NCI-H1930 (cell line): ENCODE measurements at places on chromosomes 7 and 10.
A peak's percentile ranks its signal among the peaks of the same experiment; 100 is the strongest.

GRCh38 chr7:79723833-79724618 lies 270.6 kb upstream of the MAGI2 start:
- no peak for DNase-seq

GRCh38 chr10:29576681-29577080 lies 58.1 kb downstream of the SVIL start:
- no peak for DNase-seq

GRCh38 chr7:82699773-82700186 lies 256.2 kb upstream of the CACNA2D1 start:
- no peak for DNase-seq

GRCh38 chr7:16420649-16421332 lies 547 bp downstream of the CRPPA start:
- peak; percentile 51 for DNase-seq

DNA sequence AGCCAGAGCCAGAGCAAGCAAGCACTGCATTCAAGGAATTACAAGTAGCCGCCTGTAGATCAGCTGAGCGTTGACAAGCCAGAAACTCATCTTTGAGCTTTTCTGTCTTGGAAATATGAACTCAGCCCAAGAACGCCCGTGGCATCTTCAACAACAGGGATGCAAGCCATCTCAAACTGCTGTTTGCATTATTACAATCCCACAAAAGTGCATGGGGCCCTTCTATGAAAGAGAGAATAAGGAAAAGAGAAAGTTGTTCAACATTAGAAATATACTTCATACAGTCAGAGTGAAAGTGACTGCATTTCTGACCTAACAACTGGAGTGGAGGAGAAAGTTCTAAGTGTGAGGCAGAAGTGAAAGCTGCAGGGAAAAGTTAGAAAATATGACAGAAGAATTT lies 6.5 kb downstream of the SGCE start:
- DNase-seq = no peak

DNA sequence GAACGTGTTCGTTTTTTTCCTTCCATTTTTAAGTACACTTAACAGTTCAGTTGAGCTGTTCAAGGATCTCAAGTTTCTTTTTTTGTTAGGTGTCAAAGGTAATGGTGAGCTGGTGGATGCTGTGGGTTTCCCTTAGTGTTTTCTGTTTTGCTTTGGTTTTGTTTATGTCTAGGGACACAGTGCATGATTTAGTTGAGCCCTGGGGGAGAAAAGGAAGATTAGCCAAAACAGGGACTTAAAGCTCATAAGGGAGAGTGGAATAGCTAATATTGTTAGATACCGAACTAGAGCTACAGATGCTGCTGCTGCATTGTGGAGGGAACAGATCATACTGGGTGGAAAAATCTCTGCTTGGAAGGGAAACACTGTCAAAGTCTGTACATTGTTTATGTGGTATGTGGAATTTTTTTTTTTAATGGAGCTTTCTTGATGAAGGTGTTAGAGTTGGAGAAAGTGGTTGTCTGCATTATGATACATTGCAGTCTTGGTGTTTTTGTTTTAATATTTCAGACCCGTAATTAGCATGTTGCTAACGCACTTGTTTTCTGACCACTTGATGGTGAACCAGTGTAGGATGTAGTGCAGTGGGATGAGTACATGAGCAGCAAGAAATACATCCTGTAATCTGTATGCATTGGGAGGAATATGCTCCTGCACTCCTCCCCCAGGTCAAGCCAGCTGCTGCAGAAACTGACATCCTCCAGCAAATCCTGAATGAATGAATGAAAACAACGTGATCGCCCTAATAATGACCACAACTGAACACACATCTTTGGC lies 2.1 kb downstream of the GLCCI1 start:
- no peak for DNase-seq

- no peak for DNase-seq
These were observed 64.1 kb downstream of the DOCK1 start for GRCh38 chr10:126969310-126969709.

DNA sequence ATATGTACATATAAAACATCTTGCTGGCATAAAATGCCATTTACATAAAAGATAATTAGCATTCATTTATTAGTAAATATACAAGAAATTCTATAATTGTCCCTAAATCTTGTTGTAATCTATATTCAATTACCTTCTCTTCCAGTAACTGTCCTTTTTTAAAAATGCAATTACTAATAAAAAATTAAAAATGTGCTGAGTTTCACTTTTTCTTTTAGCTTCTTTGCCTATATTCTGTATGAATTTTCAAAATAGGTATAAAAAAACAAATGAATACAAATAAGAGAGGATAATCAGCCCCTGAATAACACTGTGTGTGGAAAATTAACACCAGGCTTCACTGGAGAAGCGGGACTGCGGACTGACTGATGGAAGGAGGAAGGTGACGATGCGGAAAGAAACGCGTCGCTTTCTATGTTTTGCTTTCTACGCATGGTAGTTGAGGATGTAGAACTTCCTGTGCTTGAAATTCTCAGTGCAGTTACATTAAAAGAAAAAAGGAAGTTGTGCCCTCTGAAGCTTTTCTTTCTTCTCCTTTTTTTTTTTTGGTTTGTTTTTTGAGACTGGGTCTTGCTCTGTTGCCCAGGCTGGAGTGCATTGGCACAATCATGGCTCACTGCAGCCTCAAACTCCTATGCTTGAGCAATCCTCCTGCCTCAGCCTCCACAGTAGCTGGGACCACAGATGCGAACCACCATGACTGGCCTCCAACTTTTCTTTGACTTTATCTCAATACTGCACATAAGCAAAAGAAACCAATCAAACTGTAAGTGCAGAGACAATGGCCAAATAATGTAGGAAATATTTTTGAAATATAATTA lies 7.4 kb upstream of the ZMYND11 start:
- no peak for DNase-seq

DNA sequence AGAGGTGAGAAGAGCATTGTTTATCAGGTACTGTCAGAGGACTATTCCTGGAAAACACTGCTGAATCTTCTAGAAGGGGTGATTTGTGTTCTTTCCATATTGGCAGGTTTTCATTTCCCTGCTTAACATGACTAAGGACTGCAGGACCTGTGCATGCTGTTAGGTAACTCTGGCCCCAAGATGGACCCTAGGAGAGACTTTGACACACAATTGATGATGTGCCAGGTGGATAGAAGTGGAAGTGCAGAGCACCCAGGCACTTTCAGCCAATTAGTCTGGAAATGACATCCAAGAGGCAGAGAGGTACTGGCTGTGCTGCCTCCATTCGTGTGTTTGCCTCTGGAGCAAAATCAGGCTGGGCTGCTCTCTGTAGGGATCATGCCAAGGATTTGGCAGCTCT lies 496.3 kb upstream of the GALNT17 start:
- DNase-seq = no peak

DNA sequence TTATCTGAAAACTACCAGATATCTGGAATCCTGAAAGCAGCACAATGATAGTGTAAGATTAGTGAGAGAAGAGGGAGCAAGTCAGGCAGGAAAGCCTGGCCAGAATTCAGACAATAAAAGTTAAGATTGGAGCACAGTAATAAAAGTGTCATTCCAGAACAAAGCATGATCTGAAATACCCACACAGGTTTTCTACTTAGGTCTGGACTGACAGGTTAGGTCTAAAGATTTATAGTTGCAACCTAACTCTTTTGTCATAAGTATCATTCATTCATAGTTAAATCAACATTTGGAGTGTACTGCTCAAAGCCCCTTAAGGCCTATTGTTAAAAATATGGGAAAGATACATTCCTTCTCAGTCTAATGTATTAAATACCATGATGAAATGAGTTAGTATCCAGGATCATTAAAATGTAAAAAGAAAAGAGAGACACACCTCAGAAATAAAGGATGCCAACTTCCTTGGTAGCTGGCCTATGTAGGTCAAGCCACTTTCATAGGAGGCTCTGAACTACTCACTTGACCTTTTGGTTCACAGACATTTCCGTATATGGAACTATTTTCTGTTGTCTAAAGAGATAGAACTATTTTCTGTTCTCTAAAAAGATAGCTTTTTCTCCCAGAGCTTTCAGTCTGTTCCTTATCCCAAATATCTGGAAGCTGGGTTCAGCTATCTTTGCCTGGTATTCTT lies 105.2 kb downstream of the FAS start:
- DNase-seq = no peak

GRCh38 chr10:7547829-7548228 lies 118.9 kb downstream of the ITIH5 start:
- no peak for DNase-seq

DNA sequence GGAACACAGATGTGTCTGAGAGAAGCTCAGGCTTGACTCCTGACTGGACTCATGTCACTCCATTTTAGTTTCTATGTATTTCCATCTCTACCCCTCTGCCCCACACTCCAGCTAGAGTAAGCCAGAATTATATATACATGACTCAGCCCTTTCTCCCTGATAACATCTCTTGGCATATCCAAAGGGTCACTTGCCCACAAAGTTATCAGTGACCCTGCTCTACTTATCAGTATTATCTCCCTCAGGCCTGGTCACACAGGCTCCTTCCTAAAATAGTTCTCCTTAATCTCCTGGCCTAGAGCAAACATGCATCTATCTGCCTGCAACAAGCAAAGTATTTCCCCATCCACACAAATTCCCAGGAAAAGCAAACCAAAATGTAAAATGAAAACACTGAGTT lies 598.3 kb downstream of the SUGCT start:
- no peak for DNase-seq

DNA sequence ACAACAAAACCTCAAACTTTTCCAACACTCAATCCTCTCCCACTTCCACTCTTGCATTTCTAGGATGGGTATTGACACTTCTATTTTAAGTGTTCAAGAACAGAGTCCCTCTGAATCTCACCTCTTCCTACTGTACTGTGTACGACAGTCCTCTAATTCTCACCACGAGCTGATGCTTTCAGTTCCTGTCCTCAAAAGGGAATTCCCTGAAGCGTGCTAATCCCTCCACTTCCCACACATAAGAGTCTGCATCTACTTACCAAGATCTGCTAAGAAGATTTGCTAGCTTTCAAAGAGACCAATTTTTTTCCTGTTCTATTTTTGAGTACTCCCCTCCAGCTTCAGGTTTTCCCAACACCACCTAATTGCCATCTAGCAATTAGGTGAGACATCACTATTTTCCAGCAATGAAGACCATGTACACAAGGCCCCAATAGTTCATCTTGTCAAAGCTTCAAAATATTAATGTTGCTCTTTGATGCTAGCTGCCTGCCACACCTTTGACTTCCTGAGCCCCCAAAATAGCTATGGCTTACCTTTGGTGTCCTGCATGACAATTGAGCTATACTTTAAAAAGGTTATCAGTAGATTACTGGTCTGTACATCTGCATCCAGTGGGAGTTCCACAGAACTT lies 54.4 kb downstream of the ARMH3 start:
- DNase-seq = no peak

GRCh38 chr7:158384746-158385145 lies 202.9 kb downstream of the PTPRN2 start:
- DNase-seq = no peak

DNA sequence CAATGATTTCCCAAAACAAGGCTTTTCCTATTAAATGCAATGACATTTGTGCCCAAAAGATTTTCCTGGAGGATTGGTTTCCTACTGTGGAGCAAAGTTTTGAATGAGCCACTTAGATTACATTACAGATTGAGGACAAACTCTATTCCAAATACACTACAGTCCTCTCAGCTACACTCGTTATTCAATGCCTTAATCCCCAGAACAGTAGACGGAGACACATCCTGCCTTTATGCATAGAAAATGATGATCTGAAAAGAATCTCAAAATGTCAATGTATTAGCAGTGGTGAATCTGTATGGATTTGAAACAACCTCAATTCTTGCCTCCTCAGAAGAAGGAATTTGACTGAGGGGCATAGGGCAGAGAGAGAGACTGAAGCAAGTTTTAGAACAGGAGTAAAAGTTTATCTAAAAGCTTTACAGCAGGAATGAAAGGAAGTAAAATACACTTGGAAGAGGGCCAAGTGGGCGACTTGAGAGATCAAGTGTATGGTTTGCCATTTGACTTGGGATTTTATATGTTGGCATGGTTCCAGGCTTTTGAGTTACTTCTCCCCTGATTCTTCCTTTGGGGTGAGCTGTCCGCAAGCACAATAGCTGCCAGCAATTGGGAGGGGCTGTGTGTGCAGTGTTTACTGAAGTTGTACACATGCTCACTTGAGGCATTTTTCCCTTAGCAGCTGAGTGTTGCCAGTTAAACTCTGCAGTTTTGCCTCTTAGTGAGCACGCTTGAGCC lies 891.9 kb upstream of the MBL2 start:
- DNase-seq = no peak

GRCh38 chr10:75464478-75465449 lies 33.3 kb downstream of the LRMDA start:
- DNase-seq = no peak

- no peak for DNase-seq
These were observed 23.5 kb upstream of the PANK1 start for GRCh38 chr10:89668386-89669071.

DNA sequence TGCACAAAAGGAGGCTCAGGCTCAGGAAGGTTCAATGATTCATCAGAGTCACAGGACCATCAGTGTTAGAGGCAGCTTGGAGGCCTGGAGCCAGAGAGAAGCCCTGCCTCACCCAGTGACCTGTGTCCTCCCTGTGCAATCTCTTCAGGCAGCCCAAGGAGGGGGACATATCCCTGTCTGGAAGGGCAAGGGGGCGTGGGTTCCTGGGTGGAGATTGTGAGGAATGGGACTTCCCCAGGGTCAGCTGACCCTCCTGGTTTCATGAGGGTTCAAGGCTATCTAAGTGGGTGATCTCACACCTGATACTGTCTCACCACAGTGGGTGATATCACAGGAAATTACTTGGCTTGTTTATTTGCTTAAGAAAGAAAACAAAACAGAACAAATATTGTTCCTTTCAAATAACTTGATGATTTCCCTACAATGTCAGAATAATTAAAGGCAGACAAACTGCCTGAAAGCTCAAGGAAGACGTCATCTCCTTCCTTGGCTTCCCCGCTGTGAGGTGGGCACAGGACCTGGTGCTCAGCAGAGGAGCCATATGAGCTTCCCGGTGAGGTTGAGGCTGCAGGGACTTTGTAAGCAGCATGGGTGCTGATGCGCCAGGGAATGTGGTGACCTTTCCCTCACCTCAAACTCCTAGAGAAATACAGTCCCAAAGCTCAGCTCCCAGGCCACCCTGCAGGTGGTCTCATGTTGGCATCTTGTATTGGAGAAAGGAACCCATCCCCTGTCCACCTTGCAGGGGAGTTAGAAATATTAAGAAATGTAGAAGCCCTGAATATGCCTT lies 763.2 kb downstream of the GRID1 start:
- no peak for DNase-seq

- DNase-seq = no peak
These were observed 31.5 kb downstream of the CHCHD3 start for GRCh38 chr7:133050200-133050995.

- DNase-seq = no peak
These were observed 35.6 kb upstream of the GRB10 start for GRCh38 chr7:50818324-50818723.

- DNase-seq = no peak
These were observed 366.9 kb downstream of the PHTF2 start for GRCh38 chr7:78165454-78165853.

GRCh38 chr10:80454513-80455460 lies 677 bp downstream of the TSPAN14 start:
- no peak for DNase-seq

- no peak for DNase-seq
These were observed 300.5 kb downstream of the KLF6 start for GRCh38 chr10:3484306-3485056.

- DNase-seq = no peak
These were observed 33.1 kb downstream of the PNLIPRP2 start for GRCh38 chr10:116653885-116654284.

GRCh38 chr7:153286763-153287162 lies 527.2 kb downstream of the ACTR3B start:
- no peak for DNase-seq
